ENCODE measurements at places on chromosomes 12 and 14.

- DNase-seq: no peak
Observed at GRCh38 chr12:9001233-9001632, 11.9 kb downstream of the KLRG1 start.

DNA sequence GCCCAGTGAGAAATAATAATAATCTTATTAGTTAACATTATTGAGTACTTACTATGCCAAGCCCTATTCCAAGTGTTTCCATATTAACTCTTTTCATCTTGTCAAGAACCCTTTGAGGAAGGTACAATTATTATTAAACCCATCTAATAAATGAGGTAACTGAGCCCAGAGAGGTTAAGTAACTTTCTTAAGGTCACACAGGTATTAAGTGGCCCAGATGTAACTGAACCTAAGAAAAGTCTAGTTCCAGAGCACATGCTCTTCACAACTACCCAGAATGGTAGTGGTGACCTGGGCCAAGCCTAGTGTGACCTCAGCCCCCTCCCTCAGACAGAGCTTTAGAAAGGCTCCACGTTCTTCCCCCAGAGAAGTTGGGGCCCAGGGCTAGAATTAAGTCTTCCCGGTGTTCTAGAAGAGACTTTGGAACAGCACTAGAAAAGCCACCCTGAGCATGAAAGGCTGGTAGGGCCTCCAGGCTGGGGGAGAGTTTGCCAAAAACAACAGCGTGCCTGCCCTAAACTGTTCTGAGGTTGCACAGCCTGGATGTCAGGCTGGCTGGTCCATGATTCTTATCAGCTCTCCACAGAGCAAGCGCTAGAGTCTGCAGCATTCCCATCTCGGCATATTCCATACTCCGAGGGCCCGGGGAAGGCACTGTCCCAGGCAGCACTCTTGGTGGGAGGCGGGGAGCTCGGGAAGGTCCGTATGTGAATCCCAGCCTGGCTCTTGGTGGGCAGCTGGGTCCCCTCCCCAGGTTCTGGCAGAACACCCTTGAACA lies 41.3 kb upstream of the CTDSP2 start:
- DNase-seq: no peak

GRCh38 chr12:110039085-110039807 lies 9.1 kb downstream of the C12orf76 start:
- DNase-seq: peak; percentile 69

GRCh38 chr14:101950100-101950499 lies 14.3 kb upstream of the DYNC1H1 start:
- no peak for DNase-seq

DNA sequence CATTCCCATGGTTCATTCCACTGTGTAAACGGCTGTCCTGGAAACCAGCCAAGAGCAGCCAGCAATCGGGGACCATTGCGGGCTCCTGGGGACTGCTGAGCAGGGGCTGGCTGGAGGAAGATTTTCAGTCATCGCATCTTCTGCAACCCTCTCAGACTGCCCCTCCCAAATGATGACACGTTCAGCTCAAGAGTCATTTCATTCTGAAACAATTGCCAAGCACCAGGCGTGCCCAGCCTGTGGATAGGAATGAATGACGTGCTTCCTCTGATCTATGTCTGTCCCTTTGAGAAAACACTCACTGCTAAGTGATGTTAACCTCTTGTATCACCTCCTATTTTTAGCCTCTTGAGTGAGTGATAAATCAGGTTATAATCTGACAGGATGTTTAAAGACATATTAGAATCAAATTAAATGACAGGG lies 62.0 kb downstream of the NDUFA12 start:
- DNase-seq: peak; percentile 55

- DNase-seq: no peak
Observed at GRCh38 chr14:29521526-29522137, 406.0 kb downstream of the PRKD1 start.

DNA sequence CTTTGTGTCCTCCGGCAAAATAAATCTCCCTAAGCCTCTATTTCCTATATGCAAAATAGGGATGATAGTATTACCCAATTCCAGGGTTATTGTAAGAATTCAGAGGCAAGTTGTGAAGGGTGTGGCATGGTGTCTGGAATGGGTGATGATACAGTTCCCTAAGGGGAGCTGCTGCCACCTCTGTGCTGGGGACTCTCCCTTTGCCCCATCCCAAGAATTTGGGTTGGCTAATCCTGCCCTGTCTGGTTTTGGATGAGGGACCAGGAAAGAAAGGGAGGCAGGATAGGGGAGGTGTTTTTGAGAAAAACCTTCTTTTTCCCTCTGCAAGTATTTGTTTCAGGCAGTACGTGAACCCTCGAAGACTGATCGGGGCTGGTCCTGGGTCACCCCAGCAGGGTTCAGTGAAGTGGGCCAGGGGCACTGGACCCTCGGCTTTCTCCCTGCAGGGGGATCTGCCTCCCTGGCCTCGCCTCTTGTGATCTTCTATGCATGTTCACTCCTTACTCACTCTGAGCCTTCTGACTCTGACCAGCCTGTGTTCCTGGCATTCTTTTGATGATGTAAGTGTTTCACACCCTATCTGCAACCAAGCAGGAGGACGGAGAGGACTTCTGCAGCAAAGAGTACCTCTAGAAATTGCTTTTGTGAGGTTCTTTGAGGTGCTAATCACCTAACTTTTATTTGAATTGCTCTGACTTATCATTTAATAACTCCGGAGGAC lies 60.8 kb downstream of the RASSF3 start:
- peak; percentile 82 for DNase-seq

GRCh38 chr14:88322504-88323085 lies 474 bp downstream of the KCNK10 start:
- no peak for DNase-seq

DNA sequence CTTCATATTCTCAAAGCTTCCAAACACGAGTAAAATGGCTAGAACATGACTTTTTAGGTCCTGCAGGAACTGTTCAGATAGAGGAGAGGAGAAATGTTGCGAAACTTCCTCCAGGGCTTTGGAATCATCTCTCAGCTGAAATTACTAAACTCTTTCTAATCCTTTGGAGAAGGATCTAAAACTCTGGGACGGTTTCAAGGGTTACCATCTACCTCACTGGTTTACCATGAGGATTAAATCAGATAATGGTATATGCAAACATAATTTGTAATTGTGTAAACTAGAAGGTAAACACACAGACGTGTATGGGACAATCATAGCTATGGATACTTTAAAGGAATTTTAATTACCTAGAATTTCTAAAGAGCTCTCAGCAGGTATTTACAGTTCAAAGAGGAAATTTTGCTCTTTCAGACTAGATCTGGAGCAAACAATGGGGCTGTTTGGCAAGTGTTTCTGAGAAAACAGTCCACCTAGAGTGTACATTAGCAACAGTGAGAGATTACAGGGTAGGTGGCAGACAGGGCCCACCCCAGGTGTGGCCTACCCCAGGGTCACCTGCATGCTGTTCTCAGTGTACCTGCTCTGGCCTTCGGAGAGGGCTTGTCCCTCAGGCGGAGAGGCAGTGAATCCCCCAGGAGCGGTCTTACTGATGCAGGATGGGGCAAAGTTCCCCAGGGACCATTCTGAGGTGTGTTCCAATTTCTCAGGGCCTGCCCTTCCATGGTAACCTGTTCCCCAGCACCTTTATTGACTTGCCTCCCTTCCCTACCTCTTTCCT lies 124.7 kb upstream of the MAX start:
- DNase-seq: peak; percentile 48

DNA sequence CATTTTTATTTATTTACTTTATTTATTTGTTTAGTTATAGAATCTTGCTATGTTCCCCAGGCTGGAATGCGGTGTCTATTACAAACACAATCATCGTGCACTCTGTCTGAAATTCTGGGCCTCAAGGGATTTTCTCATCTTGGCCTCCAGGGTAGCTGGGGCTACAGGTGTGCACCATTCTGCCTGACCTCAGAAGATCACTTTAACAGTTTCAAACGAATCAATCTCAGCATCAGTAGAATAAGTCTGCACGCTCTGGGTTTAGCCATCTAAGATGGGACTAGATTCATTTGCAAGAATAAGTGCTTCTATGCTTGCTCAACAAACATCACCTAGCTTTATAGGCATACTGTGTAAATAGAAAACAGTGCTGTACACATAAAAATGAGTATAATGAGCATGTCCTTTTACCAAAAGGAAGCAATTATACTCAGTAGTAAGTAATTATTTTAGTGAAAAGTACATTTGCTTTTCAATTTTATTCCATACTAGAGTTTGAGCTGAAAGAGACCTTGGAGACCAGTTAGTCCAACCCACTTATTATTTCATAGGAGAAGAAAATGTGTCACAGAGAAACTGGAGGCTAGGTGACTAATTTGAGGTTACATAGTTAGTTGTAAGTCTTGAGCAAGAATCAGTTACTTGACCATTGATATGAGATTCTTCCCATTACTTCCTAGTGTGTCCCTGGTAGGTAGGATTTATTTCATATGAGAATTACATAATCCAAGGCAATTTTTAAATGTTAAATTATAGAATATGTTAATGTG lies 456.5 kb upstream of the LMO3 start:
- DNase-seq: no peak

GRCh38 chr14:64683264-64683663 lies 21.0 kb upstream of the PLEKHG3 start:
- DNase-seq: no peak

DNA sequence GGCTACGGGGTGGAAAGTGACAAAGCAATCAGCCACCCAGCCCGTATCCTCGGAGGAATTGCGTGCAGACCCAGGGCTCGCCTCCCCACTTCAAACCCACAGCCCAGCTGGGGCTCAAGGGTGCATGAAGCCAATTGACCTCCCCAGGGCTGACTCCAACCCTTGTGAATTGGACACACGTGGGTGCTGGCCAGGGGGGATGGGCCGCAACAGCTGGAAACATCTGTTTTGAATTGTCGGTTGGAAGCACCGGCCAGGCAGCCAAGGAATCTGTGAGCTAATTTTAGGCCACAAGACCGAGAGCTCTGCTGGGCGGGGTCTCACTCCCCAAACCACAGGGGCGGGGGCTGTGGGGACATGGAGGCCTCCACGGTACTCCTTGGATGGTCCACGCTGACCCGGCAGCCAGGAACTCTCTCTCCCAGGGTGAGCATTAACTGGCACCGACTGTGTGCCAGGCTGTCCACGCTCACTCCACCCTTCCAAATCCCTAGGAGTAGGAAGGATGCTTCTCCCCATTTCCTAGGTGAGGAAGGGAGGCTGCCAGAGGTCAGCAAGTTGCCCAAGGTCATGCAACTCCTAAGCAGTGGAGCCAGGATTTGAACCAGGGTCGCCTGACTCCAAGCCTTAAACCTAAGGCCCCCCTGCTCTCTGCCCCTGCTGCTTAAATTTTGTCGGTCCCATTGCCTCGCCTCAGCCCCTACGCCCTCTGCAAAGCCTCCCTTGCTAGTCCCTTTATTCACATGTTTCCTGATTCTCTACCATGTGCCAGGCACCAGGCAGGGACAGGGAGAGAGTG lies 11.9 kb upstream of the TMEM119 start:
- no peak for DNase-seq

DNA sequence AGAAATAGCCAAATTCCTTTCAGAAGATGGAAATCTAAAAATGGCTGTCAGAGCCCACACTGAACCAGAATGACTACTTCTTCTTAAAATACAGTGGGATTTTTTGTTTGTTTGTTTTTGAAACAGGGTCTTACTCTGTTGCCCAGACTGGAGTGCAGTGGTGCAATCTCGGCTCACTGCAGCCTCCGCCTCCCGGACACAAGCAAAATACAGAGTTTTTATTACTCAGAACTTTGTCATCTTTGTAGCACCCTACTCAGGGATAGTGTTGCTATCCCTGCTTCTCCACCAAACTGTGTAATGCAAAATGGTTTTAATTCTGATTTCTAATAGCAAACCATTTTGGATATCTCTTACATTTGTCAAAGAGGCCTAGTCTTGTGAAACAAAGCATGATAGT lies 16.4 kb downstream of the ZNF410 start:
- no peak for DNase-seq

- no peak for DNase-seq
Observed at GRCh38 chr14:81042438-81042837, 87.0 kb downstream of the TSHR start.

DNA sequence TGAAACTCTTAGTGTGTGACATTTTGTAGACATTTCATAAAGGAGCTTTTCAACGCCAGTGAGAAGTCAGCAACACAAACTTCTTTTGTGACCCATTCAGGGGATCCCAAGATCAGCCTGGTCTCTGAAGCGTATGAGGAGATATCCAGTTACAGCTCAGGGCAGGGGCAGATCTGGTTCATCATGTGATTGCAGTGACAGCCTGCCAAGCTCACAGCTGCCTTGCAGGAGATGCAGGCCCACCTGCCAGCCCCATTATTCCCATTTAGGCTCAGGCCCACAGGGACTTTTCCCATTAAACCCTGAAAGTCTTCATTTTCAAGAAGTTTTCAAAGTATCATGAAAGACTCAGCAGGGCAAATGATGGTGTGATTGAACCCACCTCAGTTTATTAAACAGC lies 38.3 kb downstream of the SRGAP1 start:
- DNase-seq: no peak

GRCh38 chr14:104361921-104362681 lies 217.5 kb upstream of the C14orf180 start:
- no peak for DNase-seq

DNA sequence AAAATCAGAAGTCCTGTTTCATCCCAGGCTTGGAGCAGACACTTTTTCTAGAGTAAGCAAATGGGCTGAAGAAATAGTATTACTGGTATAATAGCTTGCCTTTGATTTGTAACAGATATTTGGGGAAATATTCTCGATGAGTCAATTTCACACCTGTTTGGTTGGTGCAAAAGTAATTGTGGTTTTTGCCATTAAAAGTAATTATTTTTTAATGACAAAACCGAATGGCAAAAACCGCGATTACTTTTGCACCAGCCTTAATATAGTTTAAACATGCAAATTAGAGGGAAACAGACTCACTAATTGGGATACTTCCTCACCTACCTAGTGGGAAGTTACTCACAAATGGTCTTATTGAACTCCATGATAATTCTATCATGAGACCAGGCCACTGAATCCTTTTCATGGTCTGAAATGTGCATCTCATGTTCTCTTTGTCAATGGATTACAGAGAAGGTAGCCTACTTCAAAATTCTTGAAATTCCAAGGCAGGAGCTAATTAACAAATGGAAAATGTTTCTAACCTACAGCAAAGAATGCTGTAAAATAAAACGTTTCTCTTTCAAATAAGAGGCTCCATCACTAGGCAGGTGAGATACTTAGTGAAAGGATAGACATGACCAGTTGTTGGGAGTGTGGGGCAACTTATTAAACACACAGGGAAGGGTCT lies 391.3 kb downstream of the EMP1 start:
- DNase-seq: no peak

- DNase-seq: no peak
Observed at GRCh38 chr14:52333823-52334657, 19.9 kb downstream of the PTGER2 start.

- DNase-seq: no peak
Observed at GRCh38 chr12:11460343-11461023, 65.1 kb upstream of the PRB2 start.

DNA sequence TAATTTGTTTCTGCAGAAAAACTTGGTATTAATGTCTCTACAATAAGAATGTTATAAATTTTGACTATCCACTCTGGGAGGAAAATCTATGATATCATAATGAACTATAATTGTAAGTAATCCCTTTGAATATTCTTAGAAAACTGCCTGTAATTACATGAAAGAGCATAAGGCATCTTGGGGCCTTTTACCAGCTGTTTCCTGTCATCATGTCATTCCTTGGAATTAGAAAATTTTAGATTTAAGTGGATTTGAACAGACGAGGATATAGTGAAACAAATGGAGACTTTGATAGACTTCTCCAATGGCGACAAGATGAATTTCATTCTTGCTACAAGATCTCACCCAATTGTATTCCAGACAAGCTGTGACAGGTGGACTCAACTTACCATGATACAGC lies 423.4 kb upstream of the FLRT2 start:
- no peak for DNase-seq
